ENCODE measurements at places on chromosomes 5 and 9. TPM values are rescaled to one million over a fixed set of nuclear protein-coding genes. Genes with fewer than 3 reads are reported as not detected.

Gene DUSP1
- total RNA-seq: 5.0 TPM

Gene HTR4
- not detected for total RNA-seq

- no peak for DNase-seq
These were observed 30.9 kb downstream of the CNTLN start for GRCh38 chr9:17165764-17166163.

DNA sequence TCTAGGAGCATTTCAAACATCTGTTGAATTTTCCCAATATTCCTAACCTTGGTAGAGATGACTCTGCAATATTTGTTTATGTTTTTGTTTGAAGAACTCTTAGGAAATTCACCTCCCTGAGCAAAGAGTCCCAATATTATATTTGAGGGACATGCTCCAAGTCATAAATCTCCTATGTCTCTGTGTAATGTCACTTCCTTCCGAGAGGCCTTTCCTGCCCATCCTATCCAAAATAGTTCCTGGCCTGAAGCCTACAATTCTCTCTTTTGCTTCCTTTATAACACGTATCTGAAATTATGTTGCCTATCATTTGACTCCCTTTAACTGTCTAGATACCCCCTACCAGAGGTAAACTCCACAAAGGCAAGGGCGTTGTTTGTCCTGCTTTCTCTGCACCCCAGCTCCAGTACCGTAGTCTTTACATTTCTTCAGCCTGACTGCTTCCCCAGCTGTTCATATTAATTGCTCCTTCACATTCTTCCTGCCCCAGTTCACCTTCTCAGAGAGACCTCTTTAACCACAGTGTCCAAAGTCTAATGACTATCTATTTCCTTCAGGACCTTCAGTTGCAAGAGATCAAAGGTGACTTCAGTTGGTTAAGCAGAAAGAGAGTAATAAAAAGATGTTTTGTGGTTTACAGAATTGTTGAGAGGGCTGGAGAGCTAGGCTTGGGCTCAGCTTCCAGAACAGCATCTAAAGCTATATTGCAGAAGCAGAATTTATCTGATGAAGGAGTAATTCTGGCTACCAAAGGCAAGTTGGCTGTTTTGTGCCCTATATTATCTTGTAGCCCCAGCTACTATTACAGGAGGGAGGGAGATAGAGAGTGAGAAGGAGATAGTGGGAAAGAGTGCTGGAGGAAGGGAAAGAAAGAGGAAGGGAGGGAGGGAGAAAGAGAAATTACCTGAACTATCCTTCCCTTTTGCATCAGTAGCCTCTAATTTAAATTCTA lies 109.3 kb upstream of the TMEM161B start:
- DNase-seq: no peak

- no peak for DNase-seq
These were observed 177.3 kb downstream of the FGF1 start for GRCh38 chr5:142508591-142508990.

DNA sequence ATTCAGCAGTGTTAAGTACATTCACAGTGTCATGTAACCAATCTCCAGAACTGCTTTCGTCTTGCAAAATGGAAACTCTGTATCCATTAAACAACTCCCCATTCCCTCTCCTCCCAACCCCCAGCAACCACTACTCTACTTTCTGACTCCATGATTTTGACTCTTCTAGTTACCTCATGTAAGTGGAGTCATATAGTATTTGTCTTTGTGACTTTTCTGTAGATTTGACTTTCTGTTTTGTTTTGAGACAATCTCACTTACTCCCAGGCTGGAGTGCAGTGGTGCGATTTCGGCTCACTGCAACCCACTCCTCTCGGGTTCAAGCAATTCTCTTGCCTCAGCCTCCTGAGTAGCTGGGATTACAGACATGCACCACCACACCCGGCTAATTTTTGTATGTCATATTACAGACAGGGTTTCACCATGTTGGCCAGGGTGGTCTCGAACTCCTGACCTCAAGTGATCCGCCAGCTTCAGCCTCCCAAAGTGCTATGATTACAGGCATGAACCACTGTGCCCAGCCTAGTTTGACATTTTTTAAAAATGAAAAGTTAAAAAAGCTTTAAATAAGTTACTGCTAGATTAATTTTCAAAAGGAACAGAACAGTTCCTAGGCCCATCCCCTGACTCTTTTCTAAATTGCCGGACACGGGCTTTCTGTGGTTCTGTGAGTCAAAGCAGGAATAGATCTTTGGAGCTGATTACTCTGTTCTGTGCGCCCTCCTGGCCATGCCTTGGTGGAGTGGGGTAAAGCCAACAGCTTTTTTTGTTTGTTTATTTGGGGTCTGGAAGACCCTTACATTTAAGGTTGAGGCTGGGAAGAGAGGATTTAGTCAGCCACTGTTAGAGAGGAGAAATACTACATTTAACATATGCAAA lies 59.3 kb downstream of the RALGPS1 start:
- peak; percentile 13 for DNase-seq

- DNase-seq: no peak
These were observed 1083.7 kb upstream of the DMAC1 start for GRCh38 chr9:8883321-8883720.

All from GM12878 (cell line).